Tibial artery (tissue), 4 donors: ENCODE measurements at places on chromosomes 1 and 21.

- DNase-seq, result no peak
Observed at GRCh38 chr1:226787071-226787470, 48.0 kb upstream of the ITPKB start.

- no peak for DNase-seq
Observed at GRCh38 chr21:33026443-33026858, 716 bp downstream of the OLIG2 start.

- no peak for DNase-seq
Observed at GRCh38 chr1:207049974-207050391, 1.0 kb downstream of the YOD1 start.

DNA sequence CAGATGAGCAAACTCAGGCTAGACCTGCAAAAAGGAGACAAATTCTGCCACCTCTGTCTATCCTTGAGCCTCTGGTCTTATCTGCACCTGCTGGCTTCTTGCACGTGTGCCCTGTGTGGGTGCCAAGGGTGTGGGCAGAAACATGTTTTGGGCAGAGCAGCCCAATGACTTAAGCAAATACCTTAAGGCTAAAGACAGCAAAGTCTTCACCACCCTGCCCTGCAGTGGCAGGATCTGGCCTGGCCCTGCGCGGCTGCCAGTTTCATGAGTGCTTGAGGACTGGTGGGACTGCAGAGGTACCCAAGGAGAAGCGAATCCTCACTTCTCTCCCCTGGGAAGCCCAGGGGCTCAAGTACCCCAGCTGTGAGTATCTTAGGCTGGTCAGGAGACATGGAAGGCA is 3.8 kb upstream of the SLC26A9 start:
- no peak for DNase-seq

- peak; percentile 65 for DNase-seq
Observed at GRCh38 chr1:206722751-206723461, 38.2 kb downstream of the MAPKAPK2 start.
